ENCODE measurements at places on chromosomes 7 and 10.

DNA sequence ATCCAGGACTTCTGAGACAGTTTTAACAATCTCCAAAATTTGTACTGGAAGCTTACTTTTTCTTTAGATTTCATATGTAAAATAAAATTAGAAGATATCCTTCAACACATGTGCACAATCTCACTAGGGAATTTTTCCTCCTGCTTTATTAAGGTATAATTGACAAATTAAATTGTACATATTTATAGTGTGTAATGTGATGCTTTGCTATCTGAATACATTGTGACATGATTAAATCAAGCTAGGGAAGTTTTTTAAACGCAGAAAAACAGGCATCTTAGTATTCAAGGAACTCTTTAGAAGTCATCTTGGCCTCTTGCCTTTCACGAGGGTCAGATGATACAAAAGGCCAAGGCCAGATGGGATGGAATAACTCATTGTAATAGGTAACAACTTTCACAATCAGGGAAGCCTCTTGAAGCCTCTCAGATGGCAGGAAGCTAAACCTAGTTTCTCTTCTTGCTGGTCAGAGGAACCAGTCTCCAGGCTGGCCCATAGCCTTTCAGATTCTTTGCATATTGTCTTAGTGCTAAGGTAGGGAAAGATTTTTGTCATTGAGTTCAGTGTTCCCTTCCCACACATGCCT is 78.7 kb downstream of the RHOBTB1 start:
- DNase-seq, result no peak

GRCh38 chr7:92682330-92682729 is 92.1 kb upstream of the FAM133B start:
- DNase-seq, result no peak

DNA sequence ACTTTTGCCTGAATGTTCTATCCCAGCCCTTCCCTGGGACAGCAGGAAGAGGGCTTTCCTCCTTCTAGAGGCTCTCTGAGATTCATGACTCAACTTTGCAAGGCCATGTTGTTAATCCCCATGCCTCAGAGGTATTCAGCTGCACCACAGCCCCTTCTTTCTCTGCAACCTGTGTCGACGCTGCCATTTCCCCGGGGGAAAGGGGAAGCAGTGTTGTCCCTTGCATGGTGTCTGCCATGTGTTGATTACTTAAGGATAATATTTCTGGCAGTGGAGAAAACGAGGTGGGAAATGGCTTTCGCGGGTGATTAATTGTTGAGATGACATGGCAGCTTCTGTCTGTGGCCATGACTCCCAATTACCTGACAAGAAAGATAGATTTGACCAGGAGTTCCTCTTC is 133.1 kb downstream of the SORCS3 start:
- no peak for DNase-seq

- DNase-seq, result no peak
Measured at GRCh38 chr7:7219216-7219615, 36.9 kb downstream of the C1GALT1 start.

DNA sequence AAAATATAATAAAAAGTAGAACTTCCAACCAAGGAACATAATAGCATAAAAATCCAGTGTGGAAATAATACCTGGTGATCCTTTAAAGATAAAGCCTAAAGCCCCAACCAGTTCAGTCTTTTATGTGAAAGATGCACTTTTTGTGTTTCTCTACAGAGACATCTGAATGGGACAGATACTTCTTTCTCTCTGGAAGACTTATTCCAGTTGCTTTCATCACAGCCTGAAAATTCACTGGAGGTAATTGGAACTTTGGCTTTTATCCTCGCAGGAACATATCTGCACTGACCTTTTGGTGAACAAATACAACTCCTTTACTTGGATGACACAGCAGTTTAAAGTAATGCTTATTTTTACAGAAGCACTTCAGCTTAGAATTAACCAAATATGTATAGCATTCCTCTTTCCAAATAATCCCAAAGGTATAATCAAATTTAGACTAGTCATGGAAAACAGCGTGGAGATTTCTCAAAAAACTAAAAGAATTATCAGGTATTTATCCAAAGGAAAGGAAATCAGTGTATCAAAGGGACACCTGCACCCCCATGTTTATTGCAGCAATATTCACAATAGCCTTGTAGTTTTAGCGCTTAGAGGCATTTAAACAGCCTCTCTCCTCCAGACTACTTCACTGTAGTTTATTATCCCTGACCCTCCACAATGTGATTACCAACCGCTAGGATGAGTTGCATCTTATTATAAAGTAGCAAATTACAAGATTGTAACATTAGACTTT is 16.8 kb downstream of the HNRNPA2B1 start:
- no peak for DNase-seq

GRCh38 chr7:155594163-155594732 is 47.9 kb upstream of the CNPY1 start:
- DNase-seq, result no peak

GRCh38 chr10:73886661-73887293 is 12.4 kb upstream of the CAMK2G start:
- no peak for DNase-seq

GRCh38 chr10:14035506-14035905 is 295.2 kb downstream of the FRMD4A start:
- DNase-seq, result no peak

DNA sequence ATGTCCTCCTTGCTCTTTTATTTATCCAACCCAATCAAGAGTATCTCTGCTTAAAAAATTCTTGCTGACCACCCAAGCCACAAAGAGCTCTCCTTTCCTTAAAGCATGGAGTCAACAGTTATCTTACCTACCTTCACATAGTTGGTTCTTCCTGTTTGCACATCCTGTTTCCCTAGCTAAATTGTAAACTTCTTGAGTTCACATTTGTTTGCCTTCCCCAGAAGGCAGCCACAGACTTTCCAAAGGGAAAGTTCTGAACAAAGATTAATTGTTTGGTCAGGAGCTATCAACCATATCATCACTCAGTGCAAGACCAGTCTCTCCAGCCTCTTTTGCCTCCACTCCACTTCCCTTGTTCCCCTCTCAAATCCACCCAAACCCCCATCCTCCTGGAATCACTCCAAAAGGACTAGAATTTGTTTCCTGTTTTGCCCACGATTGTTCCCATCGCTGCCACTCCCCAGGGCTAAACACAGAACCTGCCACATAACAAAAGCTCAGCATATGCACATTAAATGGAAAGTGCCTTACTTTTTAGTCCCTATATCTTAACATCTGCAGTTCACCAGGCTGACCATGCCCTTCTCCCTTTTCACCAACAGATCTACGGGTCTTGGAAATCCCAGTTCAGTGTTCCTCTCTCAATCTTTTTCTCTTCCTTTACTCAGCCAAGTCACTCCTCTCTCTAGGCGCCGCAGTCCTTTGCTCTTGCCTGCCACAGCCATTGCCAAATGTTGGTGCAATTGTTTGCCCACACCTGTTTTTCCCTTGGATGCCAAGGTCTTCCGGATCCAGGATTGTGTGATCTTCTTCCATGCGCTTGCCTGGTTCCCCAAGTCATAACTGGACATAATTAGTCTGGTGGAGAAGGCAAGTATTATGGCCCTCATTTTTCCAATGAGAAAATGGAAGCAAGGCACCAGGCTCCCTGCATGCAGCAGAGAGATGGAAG is 265.5 kb downstream of the KCNMA1 start:
- DNase-seq, result no peak

GRCh38 chr7:23422384-23422783 is 47.9 kb downstream of the IGF2BP3 start:
- no peak for DNase-seq

Data from fibroblast of skin of left quadriceps (primary cell).